ENCODE measurements at places on chromosomes 12 and 14.

GRCh38 chr12:119804011-119804641, 73.0 kb downstream of the CIT start:
- DNase-seq = peak; percentile 19

- DNase-seq = no peak
Observed at GRCh38 chr14:106831322-106831720, 1304.9 kb downstream of the TMEM121 start.

DNA sequence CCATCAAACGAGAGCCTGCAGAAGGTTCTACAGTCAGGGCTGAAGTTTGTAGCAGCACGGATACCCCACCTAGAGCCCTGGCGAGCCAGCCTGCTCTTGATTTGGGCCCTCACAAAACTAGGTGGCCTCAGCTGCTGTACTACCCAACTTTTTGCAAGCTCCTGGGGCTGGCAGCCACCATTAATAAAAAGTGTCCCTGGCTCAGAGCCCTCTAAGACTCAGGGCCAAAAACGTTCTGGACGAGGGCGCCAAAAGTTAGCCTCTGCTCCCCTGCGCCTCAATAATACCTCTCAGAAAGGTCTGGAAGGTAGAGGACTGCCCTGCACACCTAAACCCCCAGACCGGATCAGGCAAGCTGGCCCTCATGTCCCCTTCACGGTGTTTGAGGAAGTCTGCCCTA, 8.9 kb upstream of the PFDN5 start:
- DNase-seq = no peak

GRCh38 chr12:96246926-96247505, 52.8 kb downstream of the ELK3 start:
- DNase-seq = no peak

- DNase-seq = no peak
Observed at GRCh38 chr12:49339464-49339861, 2.5 kb upstream of the C1QL4 start.

GRCh38 chr12:52741375-52742195, 35.6 kb downstream of the KRT76 start:
- no peak for DNase-seq

GRCh38 chr14:104361101-104361591, 218.4 kb upstream of the C14orf180 start:
- DNase-seq = no peak

DNA sequence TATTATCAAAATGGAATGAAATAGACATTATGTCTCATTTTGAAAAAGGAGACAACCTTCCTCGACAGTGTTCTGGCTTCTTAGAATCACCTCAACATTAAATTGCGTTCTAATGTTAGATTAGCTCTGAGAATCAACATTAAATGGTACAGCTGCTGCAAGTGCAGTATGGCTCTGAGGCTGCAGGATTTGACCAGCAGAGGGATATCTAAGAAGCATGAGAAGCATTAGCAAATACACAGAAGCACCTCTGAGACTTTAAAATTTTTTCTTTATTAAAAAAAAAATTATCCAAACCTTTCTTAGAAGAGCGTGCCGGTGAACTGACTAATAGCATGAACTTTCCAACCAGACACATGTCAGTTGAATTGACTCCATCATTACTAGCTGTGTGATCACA, 253.4 kb upstream of the LRIG3 start:
- no peak for DNase-seq

GRCh38 chr12:2813214-2814185, 1.0 kb downstream of the ITFG2 start:
- no peak for DNase-seq

- peak; percentile 12 for DNase-seq
Observed at GRCh38 chr12:442235-442884, 17.4 kb upstream of the B4GALNT3 start.

DNA sequence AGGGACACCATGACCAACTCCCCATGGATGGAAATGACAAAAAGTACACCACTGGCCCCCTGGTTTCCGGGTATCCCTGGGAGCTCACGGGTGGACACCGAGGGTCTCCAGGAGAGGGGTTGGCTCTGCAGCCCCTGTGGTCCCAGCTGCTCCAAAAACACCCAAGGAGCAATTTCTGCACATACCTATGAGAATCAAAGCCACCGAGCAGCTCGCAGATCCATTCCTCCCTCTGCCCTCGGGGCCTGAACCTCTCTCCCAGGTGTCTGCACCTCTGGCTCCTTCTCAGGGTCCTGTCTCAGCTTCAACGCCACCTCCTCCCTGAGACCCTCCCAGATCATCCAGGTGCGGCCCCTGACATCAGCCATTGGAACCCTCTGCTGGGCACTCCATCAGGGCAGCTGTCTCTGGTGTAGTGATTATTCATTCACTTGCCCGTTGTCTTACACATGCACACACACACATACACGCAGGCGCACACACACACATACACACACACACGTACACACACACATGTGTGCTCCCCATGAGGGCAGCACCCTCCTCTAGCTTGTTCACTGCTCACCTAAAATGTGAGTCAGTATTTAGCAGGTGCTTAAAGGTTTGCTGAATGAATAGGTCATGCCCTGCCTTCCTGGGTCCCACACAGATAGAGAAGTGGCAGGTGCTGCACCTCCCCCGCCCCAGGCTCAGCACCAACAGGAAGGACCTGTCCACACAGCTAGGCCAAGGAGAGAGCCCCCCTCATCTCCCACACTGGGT, 5.9 kb downstream of the RIMBP2 start:
- DNase-seq = no peak

- DNase-seq = no peak
Observed at GRCh38 chr14:103020271-103021170, 36.8 kb downstream of the CDC42BPB start.

- no peak for DNase-seq
Observed at GRCh38 chr12:116113398-116114130, 163.9 kb downstream of the MED13L start.

- DNase-seq = peak; percentile 3
Observed at GRCh38 chr12:121858662-121859572, at the start of gene HPD. Gene HPD, minus strand, starts transcription at chr12:121858859. Its CDS starts 36 bp downstream, at chr12:121858823.

GRCh38 chr12:129089576-129089975, 236.3 kb downstream of the GLT1D1 start:
- no peak for DNase-seq

DNA sequence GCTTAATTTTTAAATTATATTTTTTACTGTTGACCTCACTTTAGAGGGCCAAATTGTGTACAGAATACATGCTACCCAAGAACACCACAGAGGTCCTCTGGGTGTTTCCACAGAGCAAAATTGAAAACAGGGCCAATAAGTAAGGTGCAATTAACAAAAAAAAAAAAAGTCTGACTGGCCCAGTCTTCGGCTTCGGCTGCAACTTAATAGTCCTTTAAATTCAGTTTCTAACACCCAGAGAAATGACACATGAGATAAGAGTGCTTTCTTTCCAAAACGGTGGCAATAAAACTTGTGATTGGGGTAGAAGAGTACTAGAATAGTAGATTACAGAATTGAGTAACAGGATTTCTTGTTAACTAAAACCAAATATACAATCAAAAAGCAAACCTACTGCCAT, 81.3 kb downstream of the MED13L start:
- DNase-seq = no peak

GRCh38 chr12:3493859-3494176, 2.8 kb downstream of the PRMT8 start:
- no peak for DNase-seq

DNA sequence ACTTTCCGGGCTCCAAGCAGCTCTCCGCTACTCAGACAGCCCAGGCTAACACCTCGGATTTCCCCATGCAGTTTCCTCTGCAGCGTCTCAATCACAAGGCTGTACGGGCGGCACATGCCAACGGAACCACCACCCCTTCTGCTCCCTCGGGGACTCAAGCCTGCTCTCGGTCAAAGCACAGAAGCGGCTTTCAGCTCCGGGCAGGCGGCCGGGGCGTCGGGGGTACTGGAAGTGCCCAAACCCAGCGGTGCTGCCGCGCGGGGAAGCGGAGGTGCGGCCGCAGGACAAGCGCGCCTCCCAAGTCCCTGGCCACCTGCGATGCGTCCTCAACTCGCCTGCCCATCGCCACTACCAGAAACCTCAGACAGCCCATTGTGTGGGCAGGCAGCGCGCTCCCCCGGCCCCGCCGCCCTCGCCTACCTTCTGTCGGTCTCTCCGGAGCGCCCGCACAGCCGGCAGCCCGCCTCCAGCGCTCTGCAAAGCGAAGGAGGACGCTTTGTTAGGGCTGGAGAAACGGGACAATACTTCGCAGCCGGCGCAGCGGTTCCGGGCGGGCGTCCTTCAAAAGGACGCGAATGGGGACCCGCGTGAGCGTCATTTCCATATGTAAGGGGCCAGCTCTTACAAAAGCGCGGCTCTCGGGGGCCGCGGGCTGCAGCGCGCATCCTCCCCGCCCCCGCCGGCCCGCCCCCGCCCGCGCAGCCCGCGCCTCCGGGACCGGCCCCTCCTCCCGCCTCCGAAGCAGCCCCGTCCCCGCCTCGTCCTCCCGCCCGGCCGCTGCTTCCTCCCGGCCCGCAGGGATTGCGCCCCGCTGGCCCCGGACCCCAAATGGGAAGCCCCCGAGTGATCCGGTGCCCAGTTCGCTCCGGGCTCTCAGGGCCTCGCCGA, 674 bp downstream of the NIN start:
- peak; percentile 78 for DNase-seq

GRCh38 chr12:53061404-53062010, 11.6 kb downstream of the TNS2 start:
- DNase-seq = no peak

- no peak for DNase-seq
Observed at GRCh38 chr14:29629839-29630238, 297.8 kb downstream of the PRKD1 start.

DNA sequence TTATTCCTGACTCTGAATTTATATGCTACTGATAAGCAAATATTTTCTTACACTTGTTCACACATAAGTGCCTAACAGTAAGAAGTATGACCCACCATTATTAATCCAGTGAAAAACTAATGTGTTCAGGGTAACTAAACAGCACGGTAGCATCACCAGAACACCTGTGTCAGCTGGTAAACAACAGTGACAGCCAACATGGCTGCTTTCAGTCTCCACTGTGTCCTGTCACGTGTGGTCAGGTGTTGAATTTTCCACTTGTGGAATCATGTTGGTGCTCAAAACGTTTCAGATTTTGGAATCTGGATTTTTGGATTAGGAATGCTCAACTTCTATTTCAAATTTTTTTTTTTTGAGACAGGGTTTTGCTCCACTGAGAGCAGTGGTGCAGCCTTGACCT, 14.3 kb upstream of the ATP23 start:
- DNase-seq = no peak

DNA sequence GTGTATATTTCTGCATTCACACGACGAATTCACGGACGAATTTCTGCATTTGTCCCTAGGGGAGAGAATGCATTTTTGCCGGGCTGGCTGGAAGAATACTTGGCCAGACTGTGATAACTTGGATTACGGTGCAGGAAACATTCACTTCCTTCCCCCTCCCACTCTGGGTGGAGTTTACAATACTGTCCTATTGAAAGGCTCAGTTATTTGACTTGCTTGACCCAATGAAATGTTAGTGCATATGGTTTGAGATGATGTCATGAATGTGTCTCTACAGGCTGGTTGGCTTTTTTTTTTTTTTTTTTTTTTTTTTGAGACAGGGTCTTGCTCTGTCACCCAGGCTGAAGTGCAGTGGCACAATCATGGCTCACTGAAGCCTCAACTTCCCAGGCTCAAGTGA, 90.7 kb upstream of the NOS1 start:
- no peak for DNase-seq

DNA sequence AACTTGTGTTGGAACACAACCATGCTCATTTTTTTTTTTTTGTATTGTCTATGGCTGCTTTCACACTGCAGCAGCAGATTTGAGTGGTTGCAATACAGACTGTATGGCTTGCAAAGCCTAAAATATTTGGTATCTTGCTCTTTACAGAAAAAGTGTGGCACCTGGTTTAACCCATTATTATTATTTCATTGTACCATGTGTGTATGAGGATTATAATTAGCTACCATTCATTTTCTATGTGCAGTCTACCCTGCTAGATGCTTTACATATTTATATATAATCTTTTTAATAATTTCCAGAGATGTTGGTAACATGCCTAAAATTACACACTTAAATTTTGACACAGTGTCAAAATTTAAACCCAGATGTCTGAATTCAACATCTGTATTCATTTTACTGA, 37.7 kb downstream of the SPATS2 start:
- no peak for DNase-seq

DNA sequence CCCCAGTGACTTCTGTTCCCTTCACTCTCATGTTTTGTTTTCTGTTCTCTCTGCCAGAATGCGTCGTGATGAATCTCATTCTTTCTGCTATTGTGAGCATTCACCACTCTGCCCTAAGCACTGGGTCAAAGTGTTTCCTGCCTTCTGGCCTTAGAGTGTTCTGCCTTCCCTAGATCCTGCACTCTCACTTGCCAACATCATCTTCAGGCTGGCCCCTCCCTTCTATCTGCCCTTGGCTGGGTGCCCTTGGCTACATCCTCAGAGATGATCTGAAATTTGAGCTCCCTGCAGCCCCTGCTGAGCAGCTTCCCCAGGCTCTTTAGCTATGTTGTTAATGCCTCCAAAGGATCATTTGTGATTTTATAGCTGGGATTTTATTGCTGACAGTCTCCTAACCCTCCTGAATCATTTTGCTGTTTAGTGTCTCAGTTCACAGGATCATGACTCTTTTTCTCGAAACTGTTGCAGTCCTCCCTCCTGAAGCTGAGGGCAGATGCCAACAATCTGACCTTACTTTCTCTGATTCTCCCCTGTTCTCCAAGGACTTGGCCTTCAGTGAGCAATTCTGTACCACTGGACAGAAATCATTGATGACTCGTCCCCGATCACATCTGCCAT, 4.5 kb downstream of the DHRS2 start:
- DNase-seq = no peak

DNA sequence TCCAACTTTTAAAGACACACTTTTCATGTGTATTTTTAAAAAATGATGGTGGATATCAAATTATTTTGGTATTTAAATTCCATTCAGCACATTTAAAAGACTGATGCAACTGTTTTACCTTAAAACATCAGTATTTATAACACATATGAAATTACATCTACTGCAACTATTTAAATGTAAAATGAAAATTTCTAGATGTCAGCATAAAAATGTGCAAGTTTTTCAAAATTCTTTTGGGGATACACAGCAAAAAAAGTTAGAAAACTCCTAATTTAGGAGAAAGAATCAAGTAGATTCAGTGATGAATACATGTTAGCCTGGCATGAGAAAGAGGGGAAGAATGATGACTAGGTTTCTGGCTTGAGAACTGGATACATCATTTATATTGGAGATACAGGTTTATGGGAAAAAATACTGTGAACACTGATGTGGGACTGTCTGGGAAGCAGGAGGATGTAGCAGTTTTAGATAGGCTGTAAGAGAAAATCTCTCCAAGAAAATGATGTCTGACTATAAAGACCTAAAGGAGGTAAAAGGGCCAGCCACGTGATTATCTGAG, 9.2 kb downstream of the SOS2 start:
- no peak for DNase-seq

DNA sequence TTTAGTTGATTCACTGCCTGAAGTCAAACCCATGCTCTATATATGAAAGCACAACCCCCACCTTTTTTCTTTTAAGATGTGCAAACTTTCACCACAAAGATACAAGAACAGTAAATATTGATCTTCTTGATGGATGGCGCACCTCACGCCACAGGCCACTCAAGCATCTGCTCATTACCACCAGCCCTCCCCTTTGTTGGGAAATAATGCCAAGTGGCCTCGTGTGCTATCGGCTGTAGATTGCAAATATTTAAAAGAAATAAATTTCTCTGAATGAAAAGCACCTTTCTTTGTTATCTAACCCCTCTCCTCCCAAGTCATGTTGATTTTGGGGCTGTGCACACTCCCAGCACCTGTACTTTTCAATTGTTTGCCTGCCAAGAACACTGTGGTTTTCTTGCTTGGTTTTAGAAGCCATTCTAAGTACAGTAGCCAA, 122.7 kb downstream of the C12orf42 start:
- DNase-seq = no peak

Measured in hypothalamus (tissue), 51 donors.